ENCODE measurements at places on chromosomes 7 and 10.

DNA sequence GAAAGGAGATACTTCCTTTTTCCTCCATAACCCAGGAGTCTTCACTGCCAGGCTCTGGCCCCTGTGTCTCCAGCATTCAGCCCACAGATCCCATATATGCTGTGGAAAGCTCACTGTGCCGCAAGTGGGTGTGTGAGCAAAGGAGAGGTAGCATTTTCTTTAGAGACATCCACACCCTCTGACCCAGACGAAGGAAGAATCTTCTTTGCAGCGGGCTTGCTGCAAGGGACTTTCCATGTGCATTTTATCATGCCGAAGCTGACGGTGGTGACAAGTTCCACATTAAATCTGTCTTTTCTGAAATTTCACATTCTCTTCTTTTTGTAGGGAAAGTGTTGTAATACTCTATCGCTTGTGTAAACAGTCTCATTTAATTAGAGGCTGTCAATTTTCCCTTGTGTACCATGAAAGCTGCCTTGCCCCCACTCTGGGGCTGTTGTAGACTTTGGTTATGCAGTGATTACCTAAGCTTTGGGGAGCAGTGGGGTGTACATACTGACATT is 409.5 kb downstream of the SUGCT start:
- no peak for DNase-seq

GRCh38 chr10:86261941-86262687 is 104.5 kb downstream of the GRID1 start:
- peak; percentile 14 for DNase-seq

GRCh38 chr7:50293509-50294179 is 10.9 kb upstream of the IKZF1 start:
- DNase-seq, result no peak

DNA sequence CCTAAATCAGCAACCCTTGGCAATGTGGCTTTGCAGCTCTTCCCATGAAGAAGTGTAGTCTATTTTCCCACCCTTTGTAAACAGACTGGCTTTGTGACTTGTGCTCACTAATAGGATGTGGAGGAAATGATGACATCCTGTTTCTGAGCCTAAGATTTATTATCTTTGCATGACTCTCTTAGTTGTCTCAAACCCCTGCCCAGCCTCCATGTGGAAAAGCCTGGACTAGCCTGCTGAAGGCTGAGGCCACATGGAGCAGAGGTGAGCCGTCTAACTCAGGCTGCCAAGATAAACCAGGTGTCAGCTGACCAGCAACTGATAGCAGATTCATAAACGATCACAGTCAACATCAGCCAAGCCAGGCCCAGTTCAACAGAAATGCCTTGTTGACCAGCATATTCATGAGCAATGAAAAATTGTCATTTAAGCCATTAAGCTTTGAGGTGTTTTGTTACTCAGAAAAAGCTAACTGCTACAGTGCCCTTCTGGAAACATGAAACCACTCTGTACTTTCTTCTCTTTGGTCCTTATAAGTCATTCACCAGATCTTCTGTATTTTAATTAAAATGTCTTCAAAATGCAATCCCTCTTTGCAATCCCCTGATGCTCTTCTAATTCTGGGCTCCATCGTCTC is 586.3 kb upstream of the ANKRD30A start:
- DNase-seq, result peak; percentile 69

DNA sequence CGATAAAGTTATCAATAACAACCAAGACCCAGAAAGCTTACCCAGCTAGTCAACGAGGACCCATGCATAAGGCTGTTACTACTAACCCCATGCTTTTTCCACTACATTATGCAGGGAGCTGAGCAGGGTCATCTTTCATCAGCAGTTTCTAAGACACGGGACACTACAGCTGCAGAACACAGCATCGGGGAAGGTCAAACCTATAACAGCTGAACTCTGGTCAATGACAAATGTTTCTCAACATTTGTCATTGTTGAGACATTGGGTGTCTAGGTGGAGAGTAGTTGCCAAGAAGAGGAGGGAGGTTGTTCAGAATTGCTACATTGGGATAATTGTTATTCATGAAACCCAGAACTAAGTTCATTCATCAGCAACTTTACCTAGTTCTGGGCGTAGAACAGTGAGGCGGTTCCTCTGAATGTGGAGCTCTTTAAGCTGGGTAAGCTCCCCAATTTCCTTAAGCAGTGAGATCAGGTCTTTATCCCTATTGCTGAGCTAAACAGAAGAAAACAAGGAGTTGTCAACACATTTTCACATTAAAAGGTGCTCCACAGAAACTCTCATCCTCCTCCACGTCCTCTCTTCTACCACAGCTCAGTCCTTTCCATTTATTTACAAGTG is 105.6 kb downstream of the ZNF22 start:
- no peak for DNase-seq

GRCh38 chr7:134366481-134366880 is 49.8 kb upstream of the SLC35B4 start:
- no peak for DNase-seq

DNA sequence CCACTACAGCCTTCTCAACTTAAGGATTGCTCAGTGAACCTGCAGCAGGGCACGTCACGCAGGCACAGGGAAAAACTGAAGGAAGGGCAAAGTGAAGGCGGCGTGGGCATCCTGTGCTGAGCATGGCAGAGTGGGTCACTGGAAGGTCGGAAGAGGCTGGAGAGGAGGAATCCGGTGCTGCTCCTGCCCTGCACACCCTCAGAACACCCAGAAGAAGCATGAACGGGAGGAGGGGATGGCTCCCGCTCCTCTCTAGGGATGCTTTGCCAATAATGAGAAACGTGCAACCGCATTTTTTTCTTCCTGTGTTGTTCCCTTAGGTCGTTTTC is 175.1 kb downstream of the TNS3 start:
- no peak for DNase-seq

- DNase-seq, result no peak
These were observed 109.4 kb upstream of the FAM133B start for GRCh38 chr7:92699560-92699959.

GRCh38 chr10:10110844-10111490 is 906.7 kb upstream of the CELF2 start:
- DNase-seq, result no peak

DNA sequence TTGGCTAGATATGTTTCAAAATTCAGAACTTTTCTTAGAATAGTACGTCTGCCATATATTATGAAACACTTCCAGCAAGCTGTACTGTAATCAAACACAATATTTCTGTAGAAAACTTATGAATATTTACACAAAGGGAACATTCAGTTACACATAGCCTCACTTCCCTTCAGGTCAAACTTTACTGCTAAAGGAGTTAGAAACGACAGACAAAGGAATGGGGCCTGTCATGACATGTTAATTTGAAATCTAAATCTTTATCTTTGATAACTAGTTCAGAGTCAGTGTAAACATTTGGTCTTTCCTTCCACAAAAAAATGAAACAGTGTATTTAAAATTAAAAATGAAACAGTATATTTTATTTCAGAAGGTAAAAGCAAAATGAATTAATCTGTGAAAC is 1.0 kb upstream of the CROT start:
- DNase-seq, result no peak

DNA sequence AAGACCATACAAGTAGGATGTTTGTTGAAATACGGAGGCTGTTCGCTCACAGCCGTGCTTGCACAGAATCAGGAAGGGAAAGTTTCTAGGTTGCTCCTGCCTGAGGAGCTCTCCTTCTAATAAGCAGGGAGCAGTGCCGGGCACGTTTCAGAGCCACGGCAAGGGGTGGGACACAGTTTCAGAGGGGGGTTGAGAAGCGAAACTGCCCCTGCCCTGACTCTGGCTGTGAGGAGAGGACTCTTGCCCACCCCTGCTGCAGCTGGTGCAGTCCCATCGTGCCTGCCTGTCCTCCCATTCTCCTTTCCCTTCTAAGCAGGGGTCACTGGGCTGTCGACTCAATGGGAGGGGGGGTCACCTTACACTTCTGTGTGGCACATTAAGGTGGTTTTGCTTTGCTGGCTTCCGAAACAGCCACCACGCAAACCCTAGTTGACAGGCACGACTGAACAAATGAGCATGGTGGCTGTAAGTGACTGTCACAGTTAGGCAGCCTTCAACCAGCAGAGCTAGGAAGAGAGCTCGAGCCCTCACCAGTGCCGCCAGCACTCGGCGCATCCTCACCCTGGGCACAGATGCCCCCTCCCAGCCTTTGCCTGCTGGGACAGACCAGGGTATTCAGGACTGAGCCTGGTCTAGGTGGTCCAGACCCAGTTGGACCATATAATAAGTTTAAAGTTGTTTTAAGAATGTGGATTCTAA is 37.5 kb downstream of the ZNF467 start:
- no peak for DNase-seq
